ENCODE measurements at places on chromosomes 2 and 18.

DNA sequence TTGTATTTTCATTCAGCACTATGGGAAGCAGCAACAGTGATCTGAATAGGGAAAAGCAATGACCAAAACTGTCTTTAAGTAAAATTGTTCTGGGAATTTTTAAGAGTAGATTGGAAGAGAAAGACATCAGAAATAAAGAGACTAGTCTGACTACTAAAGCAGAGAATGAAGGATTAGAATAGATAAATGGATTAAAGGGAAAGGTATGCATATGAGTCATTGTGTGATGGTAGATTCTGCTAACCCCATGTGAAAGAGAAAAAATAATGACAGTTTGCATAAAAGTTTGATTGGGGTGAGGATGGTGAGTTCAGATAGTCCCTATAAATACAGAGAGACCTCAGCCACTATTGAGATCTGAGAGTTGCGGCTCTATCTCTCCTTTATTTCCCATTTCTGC, 139.6 kb upstream of the DCC start:
- no peak for DNase-seq

DNA sequence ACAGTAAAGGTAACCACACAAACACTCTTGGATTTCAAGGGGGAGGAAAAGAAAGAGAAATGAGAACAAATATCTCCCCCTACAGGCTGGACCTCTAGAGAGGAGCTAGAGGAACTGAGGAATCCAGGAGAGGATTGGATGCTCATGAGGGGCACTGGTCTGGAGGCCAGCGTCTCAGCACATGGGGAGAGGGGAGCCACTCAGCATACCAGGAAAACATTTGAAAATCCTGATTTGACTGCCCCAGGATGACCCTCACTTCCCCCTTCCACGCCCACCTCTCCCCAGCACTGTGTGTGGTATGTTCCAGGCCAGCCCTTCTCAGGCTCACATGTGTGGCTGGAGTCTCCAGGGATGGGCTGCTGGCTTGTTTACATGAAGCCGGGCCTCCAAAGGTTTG, 396.8 kb upstream of the ID2 start:
- DNase-seq = no peak

GRCh38 chr2:238504181-238504931, 77.6 kb downstream of the ASB1 start:
- no peak for DNase-seq

GRCh38 chr2:6700335-6700734, 165.4 kb downstream of the CMPK2 start:
- DNase-seq = no peak

GRCh38 chr2:123073956-123074355, 951.1 kb upstream of the CNTNAP5 start:
- no peak for DNase-seq

GRCh38 chr2:170324640-170325046, 146.7 kb downstream of the MYO3B start:
- DNase-seq = peak; percentile 53

- DNase-seq = no peak
Observed at GRCh38 chr2:72574886-72575285, 250.9 kb downstream of the EXOC6B start.

- no peak for DNase-seq
Observed at GRCh38 chr2:109563980-109564550, 49.7 kb downstream of the SEPTIN10 start.

DNA sequence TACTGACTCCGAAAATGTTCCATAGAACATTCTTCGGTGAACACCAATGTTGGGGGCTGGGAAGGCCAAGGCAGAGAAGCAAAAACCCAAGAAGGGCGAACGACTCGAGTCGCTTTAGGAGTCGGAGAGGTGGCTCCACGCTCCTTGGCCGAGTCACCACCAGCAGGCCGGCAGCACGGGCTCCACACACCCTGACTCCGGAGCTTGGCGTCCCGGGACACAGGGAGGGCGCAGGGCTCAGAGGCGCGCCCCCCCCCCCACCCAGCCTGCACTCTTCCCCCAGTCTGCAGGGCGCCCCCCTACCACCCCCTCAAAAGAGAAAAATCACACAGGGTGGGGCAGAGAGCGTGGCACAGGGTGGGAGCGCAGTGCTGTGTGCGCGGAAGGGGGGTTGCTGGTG, 7.5 kb upstream of the ADI1 start:
- no peak for DNase-seq

DNA sequence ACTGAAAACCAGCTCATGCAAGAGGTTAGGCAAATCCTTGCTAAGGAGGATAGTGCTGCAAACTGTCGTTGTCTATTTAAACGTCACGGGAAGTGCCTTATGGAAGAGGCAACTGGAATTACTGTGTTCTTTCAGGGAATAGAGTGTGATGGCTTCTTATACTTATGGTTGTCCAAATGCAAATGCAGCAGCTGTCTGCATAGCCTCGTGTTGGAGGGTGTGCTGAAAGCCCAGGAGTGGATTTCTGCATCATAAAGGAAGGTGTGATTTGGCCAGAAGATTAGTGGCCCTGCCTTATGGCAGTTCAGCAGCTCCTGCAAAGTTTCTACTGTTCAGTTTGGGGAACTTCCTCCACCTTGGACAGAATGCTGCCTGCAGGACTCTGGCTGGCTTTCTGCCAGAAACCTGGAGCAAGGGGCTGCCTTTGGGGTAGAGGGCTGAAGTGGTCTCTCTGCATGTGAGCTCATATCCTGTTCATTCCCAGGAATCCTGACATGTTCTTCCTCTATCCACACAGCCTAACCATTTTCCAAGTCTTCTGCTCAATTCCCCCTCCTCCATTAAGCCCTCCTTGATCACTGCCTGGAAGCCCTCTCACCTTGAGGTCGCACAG, 321.2 kb upstream of the CXCR4 start:
- DNase-seq = no peak

DNA sequence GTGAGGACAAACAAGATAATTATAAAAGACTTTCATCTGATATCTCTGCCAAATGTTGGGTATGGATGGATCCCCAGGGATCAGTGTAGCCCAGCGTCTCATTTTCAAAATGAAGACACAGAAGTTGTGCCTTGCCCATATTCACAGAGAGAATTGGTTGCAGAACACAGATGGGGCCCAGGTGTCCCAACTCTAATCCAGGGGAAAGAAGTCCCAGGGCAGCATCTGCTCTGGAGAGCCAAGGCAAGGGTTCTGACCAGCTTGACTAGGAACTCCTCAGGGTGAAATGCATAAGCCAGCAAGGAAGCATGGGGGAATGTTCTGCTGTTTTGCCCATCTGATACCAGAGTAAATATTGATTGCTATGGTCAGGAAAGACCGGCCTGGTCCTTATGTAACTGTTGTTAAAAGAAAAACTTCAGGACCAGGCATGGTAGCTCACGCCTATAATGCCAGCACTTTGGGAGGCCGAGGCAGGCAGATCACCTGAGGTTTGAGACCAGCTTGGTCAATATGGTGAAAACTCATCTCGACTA, 68.7 kb upstream of the CABLES1 start:
- no peak for DNase-seq

GRCh38 chr2:239300242-239300641, 100.6 kb downstream of the HDAC4 start:
- DNase-seq = no peak

DNA sequence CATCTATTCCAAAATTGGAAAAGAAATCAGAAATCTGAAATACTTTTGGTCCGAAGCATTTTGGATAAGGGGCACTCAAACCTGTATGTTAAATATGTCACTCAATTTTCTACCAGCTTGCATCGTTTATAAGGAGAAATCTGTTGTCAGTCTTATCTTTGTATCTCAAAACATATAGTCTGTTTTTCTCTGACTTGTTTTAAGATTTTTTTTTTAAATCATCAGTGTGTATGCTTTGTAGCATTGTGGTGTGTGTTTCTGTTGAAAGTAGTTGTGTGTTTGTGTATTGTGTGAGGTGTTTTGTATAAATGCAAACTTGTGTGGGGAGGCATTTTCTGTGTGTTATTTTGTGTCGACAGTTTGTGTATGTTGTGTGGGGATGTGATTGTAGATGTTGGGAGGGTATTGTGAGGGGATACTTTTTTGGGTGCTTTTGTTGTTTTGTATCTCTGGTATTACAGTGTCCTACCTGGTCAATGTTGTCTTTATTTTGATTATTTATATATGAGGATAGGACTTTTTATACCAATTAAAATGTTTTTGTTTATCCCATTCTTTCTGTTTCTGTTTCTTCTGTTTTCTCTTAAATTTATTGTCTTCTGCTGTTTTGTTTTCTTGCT, 30.9 kb downstream of the SMCHD1 start:
- DNase-seq = no peak

- DNase-seq = no peak
Observed at GRCh38 chr2:118492335-118492734, 355.1 kb downstream of the EN1 start.

GRCh38 chr2:7427293-7428060, 510.3 kb downstream of the RNF144A start:
- peak; percentile 60 for DNase-seq

DNA sequence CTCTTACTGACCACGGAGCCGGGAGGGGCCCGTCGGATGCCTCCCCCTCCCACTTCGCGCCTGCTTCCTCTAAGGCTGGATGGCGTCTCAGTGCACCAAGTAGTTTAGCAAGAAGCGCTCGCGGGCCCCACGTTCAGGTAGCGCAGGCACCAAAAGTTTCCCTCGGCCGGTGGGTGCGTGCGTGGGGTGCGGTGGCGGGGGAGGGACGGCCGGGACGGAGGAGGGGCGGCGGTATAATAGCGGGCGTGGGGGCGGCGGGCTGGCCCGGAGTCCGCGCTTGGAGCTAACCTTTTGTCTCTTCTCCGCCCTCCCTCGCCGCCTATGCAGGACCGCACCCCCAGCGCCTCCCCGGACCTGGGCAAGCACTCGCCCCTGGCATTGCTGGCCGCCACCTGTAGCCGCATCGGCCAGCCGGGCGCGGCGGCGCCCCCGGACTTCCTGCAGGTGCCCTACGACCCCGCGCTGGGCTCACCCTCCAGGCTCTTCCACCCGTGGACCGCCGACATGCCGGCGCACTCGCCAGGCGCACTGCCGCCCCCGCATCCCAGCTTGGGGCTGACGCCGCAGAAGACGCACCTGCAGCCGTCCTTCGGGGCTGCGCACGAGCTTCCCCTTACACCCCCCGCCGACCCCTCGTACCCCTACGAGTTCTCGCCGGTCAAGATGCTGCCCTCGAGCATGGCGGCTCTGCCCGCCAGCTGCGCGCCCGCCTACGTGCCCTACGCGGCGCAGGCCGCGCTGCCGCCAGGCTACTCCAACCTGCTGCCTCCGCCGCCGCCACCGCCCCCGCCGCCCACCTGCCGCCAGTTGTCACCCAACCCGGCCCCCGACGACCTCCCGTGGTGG, 1.0 kb downstream of the SP5 start:
- DNase-seq = no peak

DNA sequence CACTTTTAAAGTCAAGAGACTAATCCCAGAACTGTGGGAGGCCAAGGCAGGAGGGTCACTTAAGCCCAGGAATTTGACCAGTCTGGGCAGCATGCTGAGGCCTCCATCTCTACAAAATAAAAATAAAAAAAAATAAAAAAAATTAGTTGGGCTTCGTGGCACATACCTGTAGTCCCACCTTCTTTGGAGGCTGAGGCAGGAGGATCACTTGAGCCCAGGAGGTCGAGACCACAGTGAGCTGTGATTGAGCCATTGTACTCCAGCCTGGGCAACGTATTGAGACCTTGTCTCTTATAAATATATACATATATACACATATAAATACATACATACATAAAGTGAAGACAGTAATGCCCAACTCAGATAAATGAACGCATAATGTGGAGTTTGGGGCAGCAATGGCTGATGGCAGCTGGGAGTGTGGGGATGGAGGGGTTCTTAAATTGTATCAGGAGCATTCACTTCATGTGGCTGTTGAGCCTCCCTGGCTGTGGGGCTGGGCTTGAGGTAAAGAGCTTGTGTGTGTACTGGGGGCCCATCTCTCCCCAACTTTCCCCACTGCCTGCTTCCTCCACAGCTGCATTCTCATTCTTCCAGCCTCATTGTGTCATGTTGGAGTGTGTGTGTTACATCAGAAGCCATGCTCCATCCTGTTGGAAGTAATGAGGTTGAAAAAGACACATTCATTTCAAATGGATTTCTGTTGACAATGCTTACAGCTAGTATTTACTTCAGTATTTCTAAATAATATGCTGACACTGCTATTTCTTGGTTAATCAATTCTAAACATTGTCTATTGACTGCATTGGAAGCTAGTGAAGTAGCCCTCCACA, 96.5 kb upstream of the HS6ST1 start:
- DNase-seq = no peak

- DNase-seq = no peak
Observed at GRCh38 chr18:34858188-34858587, 148.1 kb downstream of the DTNA start.

GRCh38 chr18:21074336-21075323, 37.0 kb downstream of the ROCK1 start:
- no peak for DNase-seq
